ENCODE measurements at places on chromosomes 11 and 22. TPM values are rescaled to one million over a fixed set of nuclear protein-coding genes. Genes with fewer than 3 reads are reported as not detected.

The ARHGAP32 gene
- 16.3 TPM for total RNA-seq

The MRGPRD gene
- not detected for total RNA-seq

The SIK2 gene
- total RNA-seq = 17.3 TPM

The CSRP3 gene
- total RNA-seq = not detected

The MB gene
- total RNA-seq = not detected

The LMO2 gene
- total RNA-seq = 0.15 TPM

The CATSPERZ gene
- total RNA-seq = 0.73 TPM

The MRPL49 gene
- 59.6 TPM for total RNA-seq

The C11orf71 gene
- 7.7 TPM for total RNA-seq

The HSPA8 gene
- total RNA-seq = 1,930 TPM

The OR6X1 gene
- not detected for total RNA-seq

The GGTLC2 gene
- total RNA-seq = not detected

The MAPK12 gene
- 21.0 TPM for total RNA-seq

The NPAS4 gene
- total RNA-seq = not detected

The SLC5A1 gene
- total RNA-seq = under 0.01 TPM

The TOB2 gene
- total RNA-seq = 22.5 TPM

The JAM3 gene
- total RNA-seq = 93.6 TPM

The IFITM10 gene
- 0.69 TPM for total RNA-seq

The OR52I1 gene
- not detected for total RNA-seq

The PTGDR2 gene
- total RNA-seq = under 0.01 TPM

The ZNF195 gene
- 13.4 TPM for total RNA-seq

The TPBGL gene
- 0.33 TPM for total RNA-seq

All from melanocyte of skin (primary cell).